NCI-H146 (cell line): ENCODE measurements at places on chromosomes 11 and 22.

DNA sequence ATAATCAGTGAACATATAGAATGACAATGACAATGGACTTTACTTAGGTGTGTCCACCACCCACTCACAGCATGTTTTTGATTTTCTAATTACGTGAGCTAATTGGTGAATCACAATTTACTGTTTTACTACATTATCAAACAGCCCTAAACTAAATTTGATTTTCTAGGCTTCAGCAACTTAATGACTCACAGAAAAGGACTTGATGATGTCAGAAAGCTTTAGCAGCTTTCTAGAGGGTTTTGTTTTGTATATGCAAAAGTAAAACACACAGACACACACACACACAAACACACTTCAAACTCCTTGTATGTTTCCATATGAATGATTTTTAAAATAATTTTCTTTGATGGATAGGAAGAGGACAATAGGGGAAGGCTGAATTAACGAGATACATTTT lies 878.6 kb upstream of the CCDC90B start:
- DNase-seq, result no peak

GRCh38 chr11:44008088-44008501 lies 39.7 kb upstream of the ACCSL start:
- no peak for DNase-seq

GRCh38 chr11:17734986-17735817 lies 621 bp downstream of the KCNC1 start:
- peak; percentile 54 for DNase-seq

DNA sequence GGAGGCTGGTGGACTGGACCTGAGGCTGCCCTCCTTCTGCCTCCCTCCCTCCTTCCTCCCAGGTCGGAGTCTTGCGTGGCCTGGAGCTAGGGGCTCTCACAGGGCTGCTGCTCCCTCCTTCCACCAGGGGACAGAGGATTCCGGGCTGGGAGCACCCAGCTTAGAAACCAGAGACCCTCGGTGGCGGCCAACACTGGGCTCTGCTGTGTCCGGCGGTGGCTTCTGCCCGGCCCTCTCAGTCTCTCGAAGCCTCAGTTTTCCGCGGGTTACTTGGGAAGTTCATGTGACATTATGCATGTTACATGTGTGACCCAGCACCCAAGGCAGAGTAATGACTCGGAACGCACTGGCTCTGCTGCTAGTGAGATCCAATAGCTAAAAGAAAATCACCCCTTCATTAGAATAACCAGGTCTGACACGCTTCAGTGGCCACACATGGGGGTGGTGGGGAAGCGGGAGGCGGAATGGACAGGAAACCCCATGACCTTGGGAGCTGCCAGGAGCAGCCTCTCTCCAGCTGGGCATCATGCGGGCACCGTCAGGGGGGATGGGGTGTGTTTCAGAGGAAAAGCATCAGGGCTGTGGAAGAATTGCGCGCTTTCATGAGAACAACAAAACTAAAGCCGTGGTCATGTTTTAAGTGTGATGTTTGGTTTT lies 5.9 kb upstream of the MRGPRG start:
- no peak for DNase-seq

GRCh38 chr11:125948278-125949051 lies 2.6 kb downstream of the VSIG10L2 start:
- no peak for DNase-seq

DNA sequence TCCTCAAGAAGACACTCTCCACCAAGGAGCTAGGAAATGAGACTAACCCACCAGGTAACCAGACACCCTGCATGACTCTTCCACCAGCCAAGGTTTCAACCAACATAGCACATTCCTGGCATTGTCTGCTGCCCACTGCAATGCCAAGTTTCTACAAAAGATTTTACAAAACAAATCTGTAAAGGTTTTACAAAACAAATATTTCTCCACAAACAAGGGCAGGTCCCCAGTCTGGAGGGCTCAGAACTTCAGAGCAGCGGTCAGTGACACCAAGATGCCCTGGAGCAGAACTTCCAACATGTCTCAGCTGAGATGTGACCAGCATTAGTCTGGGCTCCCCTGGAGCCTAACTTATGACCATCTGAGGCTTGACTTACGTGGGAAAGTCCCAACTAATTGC lies 14.0 kb downstream of the GALNT18 start:
- no peak for DNase-seq

- DNase-seq, result no peak
These were observed 20.6 kb downstream of the FLRT1 start for GRCh38 chr11:64056213-64056785.

DNA sequence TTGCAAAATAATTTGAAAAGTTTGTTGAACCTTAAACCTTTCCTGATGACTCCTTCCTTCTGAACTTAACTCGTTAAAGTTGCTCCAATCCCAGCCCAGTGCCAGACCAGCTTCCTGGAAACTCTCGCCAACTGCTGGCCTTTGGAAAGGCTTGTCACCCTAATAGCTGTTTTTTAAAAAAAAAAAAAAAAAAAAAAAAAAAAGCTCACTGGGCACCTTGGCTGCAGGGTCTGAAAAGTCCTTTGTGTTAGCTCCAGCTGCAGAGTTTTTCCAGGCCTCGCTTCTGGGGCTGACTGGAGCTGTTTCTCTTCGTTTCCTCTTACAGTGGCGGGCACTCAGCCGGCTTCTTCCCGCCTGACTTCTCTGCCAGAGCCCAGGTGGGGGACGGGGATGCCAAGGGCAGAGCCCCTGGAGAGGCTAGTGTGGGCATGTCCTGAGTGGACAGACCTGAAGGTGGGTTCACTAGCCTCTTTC lies 25.1 kb downstream of the KCNQ1OT1 start:
- no peak for DNase-seq

- no peak for DNase-seq
These were observed 29.8 kb upstream of the MSANTD2 start for GRCh38 chr11:124829986-124830385.

- no peak for DNase-seq
These were observed 105.2 kb downstream of the SPON1 start for GRCh38 chr11:14067686-14068085.

DNA sequence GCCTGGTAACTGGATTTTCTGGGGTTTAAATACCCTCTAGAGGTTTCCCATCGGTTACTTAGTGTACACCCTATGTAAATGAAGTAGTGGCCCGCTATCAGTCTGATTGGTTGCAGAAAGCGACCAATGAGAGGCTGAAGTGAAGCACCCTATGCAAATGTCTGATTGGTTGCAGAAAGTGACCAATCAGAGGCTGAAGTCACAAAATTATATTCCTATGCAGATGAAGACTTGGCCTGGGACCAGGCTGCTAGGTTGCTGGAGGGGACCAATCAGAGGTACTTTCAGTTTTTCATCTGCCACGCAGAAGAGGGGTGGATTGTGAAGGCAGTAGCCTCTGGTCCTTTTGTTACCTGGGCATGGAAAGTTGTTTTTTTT lies 134.8 kb downstream of the TBC1D22A start:
- DNase-seq, result no peak

DNA sequence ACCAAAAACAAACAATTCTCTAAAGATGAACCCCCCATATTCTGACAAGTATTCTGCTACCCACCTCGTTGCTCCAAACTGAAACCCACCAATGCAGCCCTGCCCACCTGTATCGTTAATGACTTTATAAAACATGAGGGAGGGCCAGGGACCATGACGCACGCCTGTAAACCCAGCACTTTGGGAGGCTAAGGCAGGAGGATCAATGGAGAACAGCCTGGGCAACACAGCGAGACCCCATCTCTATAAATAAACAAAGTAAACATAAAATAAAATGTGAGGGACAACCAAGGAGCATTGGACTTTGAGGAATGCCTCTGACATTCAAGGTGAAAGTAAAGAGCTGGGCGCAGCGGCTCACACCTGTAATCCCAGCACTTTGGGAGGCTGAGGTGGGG lies 39.8 kb upstream of the ATXN10 start:
- DNase-seq, result no peak

DNA sequence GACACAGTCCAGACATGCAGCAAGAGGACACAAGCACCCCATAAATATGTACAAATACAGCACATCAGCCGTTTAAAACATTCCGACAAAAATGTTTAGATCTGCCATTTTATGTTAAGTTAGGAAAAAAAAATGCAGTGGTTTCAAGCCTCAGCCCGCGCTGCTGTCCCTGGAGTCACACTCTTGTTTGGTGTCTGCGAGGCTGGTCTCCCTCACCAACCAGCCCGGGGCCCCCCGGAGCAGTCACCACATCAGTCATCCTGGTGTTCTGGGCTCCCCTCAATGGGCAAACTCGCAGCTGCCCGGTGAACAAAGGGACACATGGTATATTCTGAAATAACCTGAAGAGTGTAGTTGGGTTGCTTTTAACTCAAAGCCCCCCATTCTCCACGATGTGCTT lies 1022.2 kb downstream of the BRD1 start:
- DNase-seq, result no peak

GRCh38 chr11:60763692-60764369 lies 7.2 kb downstream of the MS4A15 start:
- no peak for DNase-seq

DNA sequence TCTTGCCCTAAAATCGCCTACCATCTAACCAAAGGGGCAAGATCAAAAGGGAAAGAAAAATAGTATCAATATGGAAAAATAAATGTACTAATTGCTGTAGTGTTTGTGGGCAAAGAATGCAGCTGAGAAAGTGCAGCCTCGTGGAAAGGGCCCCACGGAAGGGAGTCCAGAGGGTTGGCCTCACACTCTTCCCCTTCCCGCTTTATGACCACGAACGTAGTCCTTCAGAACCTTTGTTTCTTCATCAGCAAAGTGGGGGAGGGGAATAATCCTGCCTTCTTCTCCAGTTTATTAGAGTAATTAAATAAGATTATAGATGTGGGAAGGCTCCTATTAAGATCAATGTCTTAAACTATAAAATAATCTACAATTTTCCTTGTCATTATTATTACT lies 41.0 kb downstream of the FLI1 start:
- DNase-seq, result no peak

DNA sequence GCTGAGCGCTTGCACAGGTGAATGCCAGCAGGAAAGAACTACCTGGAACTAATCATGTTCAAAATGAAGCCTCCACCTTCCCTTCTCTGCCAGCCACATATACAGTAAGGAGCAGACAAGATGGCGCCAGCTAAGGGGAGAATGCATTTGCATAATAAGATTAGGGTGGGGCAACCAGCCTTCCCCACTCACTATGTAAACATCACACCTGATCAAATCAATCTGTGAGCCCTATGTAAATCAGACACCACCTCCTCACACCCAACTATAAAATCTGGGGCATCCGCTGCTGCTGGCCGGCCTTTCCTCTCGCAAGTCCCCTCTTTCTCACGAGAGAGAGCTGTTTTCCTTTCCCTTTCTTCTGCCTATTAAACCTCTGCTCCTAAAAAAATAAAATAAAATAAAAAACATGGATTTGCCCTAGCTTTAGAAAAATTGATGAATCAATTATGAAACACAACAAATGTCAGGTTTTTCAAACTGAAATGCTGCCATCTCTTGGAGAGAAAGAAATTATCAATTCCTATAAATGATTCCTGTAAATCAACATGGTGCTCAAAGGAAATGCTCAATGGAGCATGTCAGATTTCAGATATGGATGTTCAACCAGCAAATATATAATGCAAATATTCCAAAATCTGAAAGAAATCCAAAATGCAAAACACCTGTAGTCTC lies 108.9 kb downstream of the SGSM3 start:
- DNase-seq, result peak; percentile 86

GRCh38 chr22:43292630-43293018 lies 50.5 kb downstream of the SCUBE1 start:
- no peak for DNase-seq

GRCh38 chr11:6124245-6124644 lies 16.8 kb downstream of the OR56B4 start:
- no peak for DNase-seq

DNA sequence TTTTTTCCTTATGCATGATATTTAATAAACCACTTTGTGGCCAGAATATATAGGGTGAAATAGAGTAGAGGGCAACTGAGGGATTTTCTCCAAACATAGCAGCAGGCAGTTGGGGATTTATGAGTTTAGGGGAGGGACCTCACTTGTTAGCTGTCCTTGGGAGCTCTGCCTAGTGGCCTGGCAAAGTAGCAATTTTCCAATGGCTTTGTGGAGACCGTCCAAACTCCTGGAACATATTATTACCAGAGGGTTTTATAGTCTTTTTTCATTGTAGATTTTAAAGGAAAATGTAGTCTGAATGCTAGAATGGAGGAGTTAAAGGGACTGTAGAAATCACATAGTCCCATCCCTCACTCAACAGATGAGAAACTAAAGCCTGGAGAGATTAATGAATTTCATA lies 32.3 kb downstream of the AMOTL1 start:
- DNase-seq, result no peak

DNA sequence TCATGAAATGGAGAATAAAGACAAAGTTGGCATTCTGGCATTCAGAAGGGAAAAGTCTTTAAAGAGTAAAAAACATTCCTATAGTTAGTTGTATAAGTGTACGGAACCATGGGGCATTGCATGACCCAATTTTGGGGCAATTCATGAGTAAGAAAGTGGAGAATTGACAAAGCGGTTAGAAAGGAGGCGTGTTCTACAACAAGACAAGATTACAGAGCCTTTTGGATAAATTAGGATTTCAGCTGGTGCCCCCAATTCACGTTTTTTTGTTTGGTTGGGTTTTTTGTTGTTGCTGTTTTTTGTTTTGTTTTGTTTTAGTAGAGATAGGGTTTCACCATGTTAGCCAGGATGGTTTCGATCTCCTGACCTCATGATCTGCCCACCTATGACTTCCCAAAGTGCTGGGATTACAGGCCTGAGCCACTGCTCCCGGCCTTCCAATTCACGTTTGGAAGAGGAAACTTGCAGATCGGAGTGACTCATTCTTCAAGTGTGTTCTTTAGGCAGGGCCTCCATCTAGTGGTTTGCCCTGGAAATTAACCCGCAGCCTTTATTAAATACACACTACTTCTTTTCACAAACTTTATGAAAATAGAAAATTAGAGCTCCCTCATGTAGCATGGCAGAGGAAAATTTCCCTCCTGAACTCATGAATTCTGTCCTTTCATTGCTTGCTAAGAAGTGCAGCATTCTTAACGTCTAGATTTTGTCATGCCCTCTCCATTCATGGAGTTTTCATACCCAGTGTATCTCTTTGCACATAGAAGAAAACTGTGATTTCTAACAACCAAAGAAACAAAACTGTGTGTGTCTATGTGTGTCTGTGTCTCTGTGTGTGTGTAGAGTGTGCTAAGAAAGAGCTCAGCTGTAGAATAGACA lies 118.1 kb downstream of the BBOX1 start:
- peak; percentile 48 for DNase-seq

- no peak for DNase-seq
These were observed 36.6 kb downstream of the RRP8 start for GRCh38 chr11:6566704-6567370.
